ENCODE measurements at places on chromosomes 6 and 20.

GRCh38 chr6:46103441-46104115, 26.2 kb upstream of the ENPP4 start:
- H3K27me3 ChIP-seq, result no peaks in the 10 kb centered on the region
- DNase-seq, result no peak
- peaks cover 33% of the 10 kb centered on the region for H3K36me3 ChIP-seq
- H3K4me3 ChIP-seq, result no peak overlapping the region

- H3K4me3 ChIP-seq, result peak overlapping the region; percentile 17
- no peaks in the 10 kb centered on the region for H3K27me3 ChIP-seq
- peak overlapping the region; percentile 91 for H3K27ac ChIP-seq
- DNase-seq, result no peak
- peaks cover 12% of the 10 kb centered on the region for H3K36me3 ChIP-seq
These were observed 49.0 kb downstream of the SYNJ2 start for GRCh38 chr6:158030380-158031300.

GRCh38 chr6:41785689-41786450, 1.6 kb upstream of the TOMM6 start:
- H3K36me3 ChIP-seq, result peaks cover 4% of the 10 kb centered on the region
- peak overlapping the region; percentile 94 for H3K4me3 ChIP-seq
- H3K27ac ChIP-seq, result peak overlapping the region; percentile 34
- H3K4me1 ChIP-seq, result peaks cover 14% of the 10 kb centered on the region

- no peaks in the 10 kb centered on the region for H3K27me3 ChIP-seq
- no peaks in the 10 kb centered on the region for H3K36me3 ChIP-seq
- peak overlapping the region; percentile 67 for H3K27ac ChIP-seq
- DNase-seq, result no peak
These were observed 106.5 kb upstream of the TRAF3IP2 start for GRCh38 chr6:111711984-111712752.

DNA sequence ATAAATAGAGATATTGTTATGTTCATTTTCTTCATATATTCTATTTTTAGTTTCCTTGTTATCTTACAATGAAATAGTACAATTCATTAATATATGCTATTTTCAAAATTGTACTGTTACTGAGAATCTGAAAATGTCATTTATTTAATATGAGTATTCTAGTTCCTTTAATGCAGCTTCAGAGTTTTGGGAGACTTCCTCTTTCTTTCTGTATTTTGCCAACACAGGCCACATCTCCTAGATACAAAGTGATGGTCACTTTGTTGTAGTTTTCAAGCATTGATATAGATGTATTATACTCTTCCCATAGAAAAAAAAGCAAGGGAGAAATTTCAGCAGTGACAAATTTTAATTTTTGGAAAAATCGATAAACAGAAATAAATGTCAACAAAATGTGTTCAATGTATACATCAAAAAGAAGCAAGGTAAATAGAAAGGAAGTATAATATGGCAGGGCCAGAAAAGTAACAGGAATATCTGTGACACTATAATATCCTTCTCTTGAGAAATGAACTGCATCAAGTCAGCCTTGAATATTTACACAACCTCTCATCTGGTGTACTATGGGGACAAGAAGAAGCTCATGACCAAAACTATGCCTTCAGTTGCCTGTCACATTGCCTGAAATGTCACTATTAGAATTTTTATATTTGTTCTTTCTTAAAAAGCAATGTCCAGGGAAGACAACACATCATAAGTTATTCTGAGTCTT, 396.0 kb downstream of the TBC1D32 start:
- H3K4me3 ChIP-seq, result no peak overlapping the region
- H3K36me3 ChIP-seq, result no peaks in the 10 kb centered on the region
- DNase-seq, result no peak

GRCh38 chr20:17663040-17663399, 19.0 kb downstream of the RRBP1 start:
- H3K4me1 ChIP-seq, result peaks cover 24% of the 10 kb centered on the region
- peaks cover 23% of the 10 kb centered on the region for H3K36me3 ChIP-seq
- no peak overlapping the region for H3K4me3 ChIP-seq
- H3K27me3 ChIP-seq, result no peaks in the 10 kb centered on the region
- DNase-seq, result no peak
- H3K27ac ChIP-seq, result no peak overlapping the region

- H3K4me1 ChIP-seq, result no peaks in the 10 kb centered on the region
- peaks cover 2% of the 10 kb centered on the region for H3K36me3 ChIP-seq
- no peak overlapping the region for H3K4me3 ChIP-seq
- no peak for DNase-seq
These were observed 13.3 kb downstream of the FRK start for GRCh38 chr6:116047173-116047933.

- no peak overlapping the region for H3K4me3 ChIP-seq
- no peak overlapping the region for H3K27ac ChIP-seq
- peaks cover 5% of the 10 kb centered on the region for H3K4me1 ChIP-seq
- DNase-seq, result no peak
These were observed 176.6 kb downstream of the ZDHHC14 start for GRCh38 chr6:157557559-157557958.

GRCh38 chr20:51340451-51340840, 202.1 kb downstream of the NFATC2 start:
- H3K27me3 ChIP-seq, result peaks cover 3% of the 10 kb centered on the region
- no peaks in the 10 kb centered on the region for H3K4me1 ChIP-seq
- H3K36me3 ChIP-seq, result peaks cover 14% of the 10 kb centered on the region
- H3K27ac ChIP-seq, result no peak overlapping the region
- DNase-seq, result no peak

GRCh38 chr6:116877743-116878142, 701 bp downstream of the RFX6 start:
- peaks cover 3% of the 10 kb centered on the region for H3K4me1 ChIP-seq
- no peaks in the 10 kb centered on the region for H3K36me3 ChIP-seq
- peaks cover 19% of the 10 kb centered on the region for H3K27me3 ChIP-seq
- no peak overlapping the region for H3K4me3 ChIP-seq
- H3K27ac ChIP-seq, result no peak overlapping the region

- no peak for DNase-seq
- H3K27ac ChIP-seq, result no peak overlapping the region
- no peaks in the 10 kb centered on the region for H3K36me3 ChIP-seq
- H3K4me3 ChIP-seq, result no peak overlapping the region
- peaks cover 8% of the 10 kb centered on the region for H3K4me1 ChIP-seq
- peaks cover 8% of the 10 kb centered on the region for H3K27me3 ChIP-seq
These were observed 188.4 kb upstream of the SULF2 start for GRCh38 chr20:47973519-47974233.

- H3K27ac ChIP-seq, result peak overlapping the region; percentile 32
- H3K36me3 ChIP-seq, result no peaks in the 10 kb centered on the region
- H3K4me3 ChIP-seq, result no peak overlapping the region
- H3K4me1 ChIP-seq, result peaks cover 4% of the 10 kb centered on the region
- H3K27me3 ChIP-seq, result no peaks in the 10 kb centered on the region
These were observed 133.3 kb upstream of the ARMC2 start for GRCh38 chr6:108714766-108715414.

GRCh38 chr6:63805808-63806572, 170.4 kb downstream of the PHF3 start:
- H3K4me3 ChIP-seq, result no peak overlapping the region
- H3K27ac ChIP-seq, result no peak overlapping the region
- peaks cover 8% of the 10 kb centered on the region for H3K27me3 ChIP-seq
- no peaks in the 10 kb centered on the region for H3K4me1 ChIP-seq
- no peak for DNase-seq
